PC-9 (cell line): ENCODE measurements at places on chromosomes 13 and 19.

DNA sequence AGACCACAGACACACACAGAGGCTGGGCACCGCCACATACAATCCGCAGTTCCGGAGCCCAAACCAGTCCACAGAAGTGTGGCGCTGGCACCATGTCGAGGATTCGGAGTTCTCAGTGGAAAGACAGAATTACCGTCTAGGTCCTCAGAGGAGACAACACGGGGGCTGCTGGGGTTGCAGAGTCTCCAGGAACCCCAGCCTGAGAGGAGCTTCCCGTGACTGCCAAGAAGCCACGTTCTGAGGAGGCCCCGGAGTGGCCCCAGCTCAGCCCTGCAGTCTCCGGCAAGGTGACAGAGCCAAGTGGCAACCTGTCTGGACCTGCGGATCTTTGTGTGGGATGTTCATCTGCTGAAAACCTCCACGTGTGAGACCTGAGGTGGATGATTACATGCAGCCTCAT is 7.3 kb upstream of the ADPRHL1 start:
- DNase-seq, result no peak
- H3K4me1 ChIP-seq, result no peaks in the 10 kb centered on the region
- H3K27me3 ChIP-seq, result no peaks in the 10 kb centered on the region
- H3K36me3 ChIP-seq, result peaks cover 9% of the 10 kb centered on the region; the same call in 1 of the 2 replicates
- no peak overlapping the region for H3K4me3 ChIP-seq
- H3K27ac ChIP-seq, result no peak overlapping the region

GRCh38 chr13:100827489-100828176 is 153.0 kb upstream of the TMTC4 start:
- DNase-seq, result no peak
- H3K4me1 ChIP-seq, result no peaks in the 10 kb centered on the region
- H3K27me3 ChIP-seq, result peaks cover 81% of the 10 kb centered on the region
- no peaks in the 10 kb centered on the region for H3K36me3 ChIP-seq

GRCh38 chr19:41175801-41176777 is 16.9 kb upstream of the CYP2S1 start:
- H3K27me3 ChIP-seq, result no peaks in the 10 kb centered on the region
- H3K4me1 ChIP-seq, result peaks cover 38% of the 10 kb centered on the region
- peak; percentile 90 for DNase-seq
- H3K4me3 ChIP-seq, result peak overlapping the region; percentile 35
- peak overlapping the region; percentile 74 for H3K27ac ChIP-seq

DNA sequence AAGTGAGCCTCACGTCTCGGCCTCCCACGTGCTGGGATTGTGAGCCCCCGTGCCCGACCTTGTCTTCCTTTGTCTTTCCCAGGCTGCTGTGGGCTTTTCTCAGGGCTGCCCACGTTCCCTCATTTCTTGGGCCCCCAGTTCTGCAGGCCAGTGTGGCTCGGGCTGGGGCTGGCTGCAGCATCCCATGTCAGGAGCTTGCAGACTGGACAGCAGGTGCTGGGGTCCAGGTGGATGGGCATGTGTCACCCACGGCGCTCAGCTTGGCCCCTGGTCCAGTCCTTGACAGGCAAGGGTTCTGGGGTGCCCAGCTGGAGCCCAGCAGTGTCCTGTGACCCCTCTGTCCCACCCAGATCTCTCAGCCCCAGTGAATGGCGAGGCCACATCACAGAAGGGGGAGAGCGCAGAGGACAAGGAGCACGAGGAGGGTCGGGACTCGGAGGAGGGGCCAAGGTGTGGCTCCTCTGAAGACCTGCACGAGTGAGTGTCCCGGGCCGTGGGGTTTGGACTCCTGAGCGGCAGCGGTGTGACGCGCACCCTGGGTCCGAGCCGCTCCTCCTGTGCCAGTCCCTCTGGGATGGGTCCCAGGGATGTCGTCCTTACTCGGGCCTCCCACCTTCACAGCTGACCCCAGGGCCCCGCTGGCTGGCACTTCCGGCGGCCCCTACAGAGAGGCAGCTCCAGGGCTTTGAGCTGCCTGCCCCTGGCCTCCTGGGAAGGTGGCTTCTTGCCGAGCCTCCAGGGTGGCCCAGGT is 17.3 kb downstream of the PLIN4 start:
- no peak for DNase-seq
- H3K27me3 ChIP-seq, result no peaks in the 10 kb centered on the region
- H3K27ac ChIP-seq, result no peak overlapping the region
- no peaks in the 10 kb centered on the region for H3K4me1 ChIP-seq

DNA sequence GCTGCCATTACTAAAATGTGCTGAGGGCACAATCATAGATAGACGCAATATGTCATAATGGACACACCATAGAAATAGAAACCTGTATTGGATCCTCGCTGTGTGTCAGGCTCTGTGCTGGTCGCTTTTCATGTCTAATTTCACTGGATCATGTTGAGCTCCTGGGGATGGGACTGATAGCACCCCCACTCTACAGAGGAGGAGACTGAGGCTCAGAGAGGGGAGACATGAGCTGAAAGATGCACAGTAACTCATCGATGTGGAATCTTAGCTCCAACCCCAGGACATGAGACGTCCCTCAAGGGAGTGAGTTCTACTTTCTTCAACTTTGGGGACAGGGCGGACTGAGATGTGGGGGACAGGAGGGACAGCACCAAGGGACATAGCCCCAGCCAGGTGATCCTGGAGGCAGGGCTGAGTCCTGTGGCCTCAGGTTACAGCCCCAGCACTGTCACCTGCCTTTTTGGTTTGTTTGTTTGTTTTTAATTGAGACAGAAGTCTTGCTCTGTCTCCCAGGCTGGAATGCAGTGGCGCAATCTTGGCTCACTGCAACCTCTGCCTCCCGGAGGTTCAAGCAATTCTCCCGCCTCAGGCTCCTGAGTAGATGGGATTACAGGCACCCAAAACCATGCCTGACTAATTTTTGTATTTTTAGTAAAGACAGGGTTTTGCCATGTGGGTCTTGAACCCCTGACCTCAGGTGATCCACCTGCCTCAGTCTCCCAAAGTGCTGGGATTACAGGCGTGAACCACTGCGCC is 6.6 kb upstream of the GIPC1 start:
- peak; percentile 73 for DNase-seq
- peak overlapping the region; percentile 99 for H3K27ac ChIP-seq
- H3K36me3 ChIP-seq, result no peaks in the 10 kb centered on the region
- H3K4me3 ChIP-seq, result no peak overlapping the region; the same call in 1 of the 2 replicates
- peaks cover 64% of the 10 kb centered on the region for H3K4me1 ChIP-seq

GRCh38 chr13:24693862-24694471 is 13.8 kb downstream of the ATP12A start:
- no peaks in the 10 kb centered on the region for H3K36me3 ChIP-seq
- H3K27ac ChIP-seq, result no peak overlapping the region
- H3K27me3 ChIP-seq, result peaks cover 22% of the 10 kb centered on the region
- DNase-seq, result peak; percentile 31
- H3K4me3 ChIP-seq, result no peak overlapping the region

DNA sequence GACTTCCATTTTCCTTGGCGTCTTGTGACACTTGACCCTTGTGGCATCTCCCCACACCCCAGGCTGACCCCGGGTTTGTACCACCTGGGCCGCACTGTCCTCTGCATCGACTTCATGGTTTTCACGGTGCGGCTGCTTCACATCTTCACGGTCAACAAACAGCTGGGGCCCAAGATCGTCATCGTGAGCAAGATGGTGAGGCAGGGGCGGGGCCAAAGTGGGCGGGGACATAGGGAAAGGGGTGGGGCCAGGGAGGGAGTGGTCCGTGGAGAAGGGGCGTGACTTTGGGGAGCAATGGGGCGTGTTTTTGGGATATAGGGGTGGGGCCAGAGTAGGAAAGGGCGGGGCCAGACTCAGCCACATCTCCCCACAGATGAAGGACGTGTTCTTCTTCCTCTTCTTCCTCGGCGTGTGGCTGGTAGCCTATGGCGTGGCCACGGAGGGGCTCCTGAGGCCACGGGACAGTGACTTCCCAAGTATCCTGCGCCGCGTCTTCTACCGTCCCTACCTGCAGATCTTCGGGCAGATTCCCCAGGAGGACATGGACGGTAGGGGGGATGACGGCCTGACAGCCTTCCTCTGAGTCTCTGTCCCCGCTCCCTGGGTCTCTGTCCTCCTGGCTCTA is 42.8 kb downstream of the TRPM4 start:
- peaks cover 9% of the 10 kb centered on the region; the same call in 1 of the 2 replicates for H3K36me3 ChIP-seq
- H3K27ac ChIP-seq, result no peak overlapping the region
- no peaks in the 10 kb centered on the region for H3K27me3 ChIP-seq
- H3K4me1 ChIP-seq, result peaks cover 38% of the 10 kb centered on the region
- no peak overlapping the region for H3K4me3 ChIP-seq

DNA sequence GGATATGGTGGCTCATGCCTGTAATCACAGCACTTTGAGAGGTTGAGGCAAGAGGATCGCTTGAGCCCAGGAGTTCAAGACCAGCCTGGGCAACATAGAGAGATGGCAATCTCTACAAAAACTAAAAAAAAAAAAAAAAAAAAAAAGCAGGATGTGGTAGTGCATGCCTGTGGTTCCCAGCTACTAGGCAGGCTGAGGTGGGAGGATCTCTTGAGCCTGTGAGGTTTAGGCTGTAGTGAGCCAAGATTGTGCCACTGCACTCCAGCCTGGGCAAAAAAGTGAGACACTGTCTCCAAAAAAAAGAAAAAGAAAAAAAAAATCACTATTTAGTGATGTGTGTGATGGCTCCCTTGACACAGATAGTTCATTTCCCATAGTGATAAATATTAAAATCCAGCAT is 365.0 kb upstream of the NBEA start:
- peaks cover 16% of the 10 kb centered on the region for H3K4me1 ChIP-seq
- no peak overlapping the region for H3K4me3 ChIP-seq
- no peaks in the 10 kb centered on the region for H3K27me3 ChIP-seq
- no peak for DNase-seq
- no peaks in the 10 kb centered on the region for H3K36me3 ChIP-seq

DNA sequence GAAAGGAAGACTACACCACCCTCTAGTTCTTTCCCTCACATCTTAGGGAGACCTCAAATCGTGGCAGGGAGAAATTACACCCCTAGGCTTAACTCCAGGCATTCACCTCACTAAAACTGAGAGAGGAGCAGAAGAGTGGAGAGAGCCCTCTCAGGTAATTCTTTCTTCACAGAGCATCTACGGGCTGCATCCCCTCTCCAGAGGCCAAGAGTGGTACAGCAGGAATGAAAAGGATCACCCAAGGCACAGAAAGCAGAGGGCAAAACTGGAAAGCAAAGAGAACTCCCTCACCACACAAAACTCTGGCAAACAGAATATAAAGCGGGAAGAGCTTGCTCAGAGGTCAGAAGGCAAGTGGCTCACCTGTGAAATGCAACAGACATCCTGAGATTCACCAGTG is 661.2 kb downstream of the TBC1D4 start:
- H3K27me3 ChIP-seq, result no peaks in the 10 kb centered on the region
- DNase-seq, result no peak
- no peak overlapping the region for H3K27ac ChIP-seq
- H3K4me3 ChIP-seq, result no peak overlapping the region
- no peaks in the 10 kb centered on the region for H3K4me1 ChIP-seq
- H3K36me3 ChIP-seq, result no peaks in the 10 kb centered on the region

DNA sequence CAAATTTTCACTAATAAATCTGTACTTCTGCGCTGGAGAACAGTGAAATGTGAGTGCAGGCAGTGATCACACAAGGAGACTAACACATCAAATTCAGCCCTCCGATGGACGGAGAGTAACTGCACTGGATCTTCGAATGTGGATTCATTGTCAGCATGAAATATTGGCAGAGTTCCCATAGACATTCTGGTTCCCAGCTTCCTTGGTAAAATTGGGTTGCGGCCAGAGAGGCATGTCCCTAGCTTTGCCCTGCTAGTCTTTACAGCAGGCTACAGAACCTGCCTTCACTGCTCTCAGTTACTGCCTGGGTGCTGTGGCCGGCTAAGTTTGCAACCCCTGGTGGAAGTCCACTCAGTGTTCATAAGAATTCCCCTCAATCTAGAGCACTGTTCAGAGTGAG is 32.3 kb upstream of the UQCRFS1 start:
- DNase-seq, result no peak
- H3K27me3 ChIP-seq, result peaks cover 75% of the 10 kb centered on the region
- H3K4me3 ChIP-seq, result no peak overlapping the region
- H3K27ac ChIP-seq, result no peak overlapping the region
- no peaks in the 10 kb centered on the region for H3K4me1 ChIP-seq

GRCh38 chr13:31115616-31116015 is 46.1 kb downstream of the HSPH1 start:
- no peak for DNase-seq
- H3K4me3 ChIP-seq, result no peak overlapping the region
- no peak overlapping the region for H3K27ac ChIP-seq

- H3K36me3 ChIP-seq, result no peaks in the 10 kb centered on the region
- H3K27me3 ChIP-seq, result peaks cover 18% of the 10 kb centered on the region; the same call in 1 of the 2 replicates
- no peak overlapping the region for H3K27ac ChIP-seq
- H3K4me1 ChIP-seq, result peaks cover 6% of the 10 kb centered on the region; the same call in 1 of the 2 replicates
- no peak for DNase-seq
- H3K4me3 ChIP-seq, result no peak overlapping the region
Measured at GRCh38 chr13:23984546-23984945, 87.2 kb upstream of the C1QTNF9B start.

GRCh38 chr13:113232208-113233003 is 23.0 kb downstream of the CUL4A start:
- no peaks in the 10 kb centered on the region for H3K4me1 ChIP-seq
- peaks cover 14% of the 10 kb centered on the region; the same call in 1 of the 2 replicates for H3K36me3 ChIP-seq
- no peak overlapping the region for H3K4me3 ChIP-seq

DNA sequence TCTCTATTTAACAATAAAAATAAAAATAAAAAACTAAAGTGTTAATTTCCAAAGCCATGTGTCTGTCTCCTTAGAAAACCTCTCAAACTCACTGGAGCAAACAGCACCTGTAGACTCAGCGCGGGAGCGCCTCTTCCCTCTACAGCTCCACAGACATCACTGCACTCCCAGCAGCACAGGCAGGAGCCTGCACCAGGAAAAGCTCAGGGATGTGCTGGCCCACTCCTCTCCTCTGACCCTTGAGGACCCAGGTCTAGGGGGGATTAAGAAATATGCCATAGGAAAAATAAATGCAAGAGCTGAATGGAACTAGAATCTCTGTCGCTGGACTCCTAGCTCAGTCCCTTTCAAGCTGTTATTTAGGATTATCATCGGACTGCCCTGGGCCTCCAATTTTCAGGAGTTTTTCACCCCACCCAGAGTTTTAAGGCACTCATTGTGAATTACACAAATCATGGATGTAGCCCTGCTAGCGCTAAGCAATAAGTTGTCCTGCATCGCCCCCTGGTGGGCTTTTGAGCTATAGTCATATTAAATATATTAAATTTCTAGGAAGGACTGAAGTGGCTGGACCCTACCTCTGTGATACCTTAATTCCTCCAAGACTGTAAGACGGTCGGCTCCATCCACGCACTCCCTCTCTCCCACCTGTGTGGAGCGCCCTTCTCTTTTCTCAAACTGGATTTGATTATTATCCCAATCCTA is 333.9 kb downstream of the UQCRFS1 start:
- peaks cover 62% of the 10 kb centered on the region for H3K27me3 ChIP-seq
- no peaks in the 10 kb centered on the region for H3K36me3 ChIP-seq
- no peak overlapping the region for H3K27ac ChIP-seq

GRCh38 chr19:51810223-51810622 is 15.3 kb downstream of the FPR3 start:
- H3K4me1 ChIP-seq, result no peaks in the 10 kb centered on the region
- H3K27me3 ChIP-seq, result peaks cover 18% of the 10 kb centered on the region
- DNase-seq, result no peak
- H3K36me3 ChIP-seq, result no peaks in the 10 kb centered on the region
- no peak overlapping the region for H3K27ac ChIP-seq
- H3K4me3 ChIP-seq, result no peak overlapping the region

- peak; percentile 37 for DNase-seq
- no peaks in the 10 kb centered on the region for H3K27me3 ChIP-seq
- H3K27ac ChIP-seq, result peak overlapping the region; percentile 48
- no peak overlapping the region for H3K4me3 ChIP-seq
- peaks cover 62% of the 10 kb centered on the region for H3K4me1 ChIP-seq
- no peaks in the 10 kb centered on the region for H3K36me3 ChIP-seq
Measured at GRCh38 chr19:46251416-46251815, 21.9 kb downstream of the IGFL1 start.

- H3K27me3 ChIP-seq, result no peaks in the 10 kb centered on the region
- no peaks in the 10 kb centered on the region for H3K4me1 ChIP-seq
- H3K27ac ChIP-seq, result no peak overlapping the region
- H3K36me3 ChIP-seq, result no peaks in the 10 kb centered on the region
Measured at GRCh38 chr13:46995874-46996273, 99.0 kb upstream of the HTR2A start.
